Activated naive CD4-positive, alpha-beta T cell treated with Interleukin-2 at 50 U/mL for 16 hours (primary cell): ENCODE measurements at places on chromosomes 12 and 14.

GRCh38 chr12:65997056-65997455 is 133.5 kb downstream of the LLPH start:
- DNase-seq = no peak

DNA sequence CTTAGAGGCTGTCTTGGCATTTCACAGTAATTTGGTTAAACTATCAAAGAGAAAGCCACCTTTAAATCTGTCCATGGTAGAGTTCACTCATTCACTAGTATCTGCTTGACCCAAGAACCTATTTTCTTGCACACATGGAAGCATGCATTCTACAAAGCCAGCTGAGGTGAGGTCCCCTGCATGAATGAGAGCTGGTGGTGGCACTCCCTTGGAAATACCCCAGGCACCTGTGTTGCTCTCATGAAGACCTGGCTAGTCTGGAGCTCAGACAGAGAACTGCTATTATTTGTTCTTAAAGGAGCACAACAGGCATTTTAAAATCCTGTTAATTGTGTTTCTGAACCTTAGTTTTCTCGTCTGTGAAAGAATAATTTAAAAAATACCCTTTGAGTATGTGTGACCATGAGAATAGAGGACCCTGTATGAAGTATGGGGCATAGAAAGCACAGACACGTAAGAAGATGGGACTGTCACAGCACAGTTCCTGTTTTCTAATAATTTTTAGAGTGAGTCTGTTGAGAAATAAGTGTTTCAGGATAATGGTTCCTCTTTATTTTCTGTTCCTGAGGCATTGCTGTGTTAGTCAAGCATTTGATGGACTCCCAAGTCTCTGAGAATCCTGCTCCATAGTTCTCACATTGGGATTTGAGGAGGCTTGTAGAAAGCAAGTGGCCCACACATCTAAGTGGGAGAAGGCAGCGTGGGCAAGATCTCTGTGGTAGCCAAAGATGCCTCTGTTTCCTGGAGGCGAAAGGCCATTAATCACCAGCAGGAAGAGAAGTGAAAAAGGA is 10.9 kb downstream of the RGS6 start:
- no peak for DNase-seq

DNA sequence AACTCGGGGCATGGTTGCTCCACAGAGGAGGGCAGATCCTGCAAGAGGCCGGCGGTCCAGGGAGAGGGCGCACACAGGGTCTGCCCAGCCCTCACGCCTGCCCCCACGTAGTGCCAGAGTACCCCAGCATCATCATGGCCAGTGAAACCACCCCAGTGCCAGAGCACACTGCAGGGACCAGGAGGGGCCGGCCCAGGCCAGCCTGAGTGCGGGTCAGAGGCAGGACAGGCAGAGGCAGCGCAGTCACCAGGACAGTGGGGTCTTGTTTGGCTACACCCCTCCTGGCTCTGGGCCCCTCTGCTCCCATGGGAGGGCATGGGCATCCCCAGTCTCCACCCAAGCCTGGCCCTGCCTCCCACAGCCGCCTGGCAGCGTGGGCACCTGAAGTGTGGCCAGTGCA is 34.7 kb downstream of the LRCOL1 start:
- no peak for DNase-seq

- no peak for DNase-seq
Observed at GRCh38 chr12:12726555-12727093, 9.5 kb downstream of the CDKN1B start.

GRCh38 chr14:90495357-90496276 is 98.8 kb downstream of the CALM1 start:
- DNase-seq = peak; percentile 27

GRCh38 chr12:109500406-109501185 is 23.2 kb downstream of the UBE3B start:
- DNase-seq = no peak

DNA sequence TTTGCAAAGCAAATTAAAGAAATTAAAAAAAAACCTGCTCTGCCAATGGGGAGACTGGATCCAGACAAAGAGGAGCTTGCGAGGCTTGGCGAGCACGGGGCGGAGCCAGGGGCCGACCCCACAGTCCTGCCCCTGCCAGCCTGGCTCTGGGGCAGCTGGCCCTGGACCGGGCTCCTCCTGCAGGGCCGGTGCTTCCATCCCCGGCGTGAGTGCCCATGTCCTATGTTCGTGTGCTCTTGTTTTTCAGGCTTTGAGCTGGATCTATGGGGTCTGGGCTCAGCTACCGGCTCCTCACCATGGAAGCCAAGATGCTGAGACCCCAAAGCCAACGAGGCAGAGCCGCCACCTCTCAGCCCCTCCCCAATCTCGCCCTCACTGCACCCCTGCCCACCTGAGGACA is 176.8 kb downstream of the KIF26A start:
- DNase-seq = no peak

DNA sequence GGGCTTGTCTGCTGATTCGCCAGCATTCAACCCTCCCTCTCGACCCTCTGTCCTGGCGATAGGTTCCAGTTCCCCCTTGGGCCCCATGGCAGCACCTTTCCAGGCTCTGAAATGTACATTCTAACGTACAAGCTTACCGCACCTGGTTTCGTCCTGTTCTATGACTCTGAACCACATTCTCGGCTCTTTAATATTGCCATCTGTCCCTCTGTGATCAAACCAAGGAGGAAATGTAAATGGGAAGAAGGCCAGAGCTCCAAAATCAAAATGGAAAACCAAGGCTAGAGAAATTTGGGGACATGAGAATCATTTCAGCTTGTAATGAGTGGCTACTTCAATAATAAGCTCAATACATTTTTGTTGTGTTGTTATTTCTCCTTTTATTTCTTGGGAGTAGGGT is 117.2 kb downstream of the TTC7B start:
- no peak for DNase-seq

DNA sequence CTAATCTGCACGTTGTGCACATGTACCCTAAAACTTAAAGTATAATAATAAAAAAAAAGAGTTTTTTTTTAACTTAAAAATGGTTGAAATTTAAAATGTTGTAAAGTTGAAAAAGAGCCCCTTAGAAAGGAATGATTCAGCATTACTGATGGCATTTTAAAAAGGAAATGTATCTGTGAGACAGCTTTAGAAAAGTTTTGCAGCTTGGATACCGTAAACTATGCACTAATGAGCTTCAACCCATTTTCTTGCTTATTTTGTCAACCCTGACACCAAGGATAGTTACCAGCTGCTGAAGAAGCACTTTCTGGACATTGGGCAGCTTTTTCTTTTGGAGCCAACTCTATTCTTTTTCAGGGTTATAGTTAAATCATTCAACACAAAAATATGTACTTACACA is 4.3 kb downstream of the BICD1 start:
- no peak for DNase-seq

GRCh38 chr14:102164241-102164641 is 24.5 kb downstream of the WDR20 start:
- no peak for DNase-seq

DNA sequence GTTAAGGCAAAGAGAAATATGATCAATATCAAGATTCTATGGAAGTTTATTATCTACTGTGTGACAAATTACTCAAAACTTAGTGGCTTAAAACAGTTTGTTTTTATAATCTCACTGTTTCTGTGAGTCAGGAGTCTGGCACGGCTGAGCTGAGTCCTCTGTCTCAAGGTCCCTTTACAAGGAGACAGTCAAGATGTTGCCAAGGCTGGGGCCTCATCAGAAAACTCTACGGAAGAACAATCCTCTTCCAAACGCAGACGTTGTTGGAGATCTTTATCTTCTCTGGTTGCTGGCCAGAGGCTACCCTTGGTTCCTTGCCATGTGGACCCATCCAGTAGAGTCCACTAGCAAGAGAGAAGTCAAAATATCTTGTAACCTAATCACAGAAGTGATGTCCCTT is 100.6 kb upstream of the CCND2 start:
- DNase-seq = no peak
